Esophagus mucosa (tissue), 1 donor: ENCODE measurements at places on chromosomes 7 and 10. TPM values are rescaled to one million over a fixed set of nuclear protein-coding genes. Genes with fewer than 3 reads are reported as not detected.

DNA sequence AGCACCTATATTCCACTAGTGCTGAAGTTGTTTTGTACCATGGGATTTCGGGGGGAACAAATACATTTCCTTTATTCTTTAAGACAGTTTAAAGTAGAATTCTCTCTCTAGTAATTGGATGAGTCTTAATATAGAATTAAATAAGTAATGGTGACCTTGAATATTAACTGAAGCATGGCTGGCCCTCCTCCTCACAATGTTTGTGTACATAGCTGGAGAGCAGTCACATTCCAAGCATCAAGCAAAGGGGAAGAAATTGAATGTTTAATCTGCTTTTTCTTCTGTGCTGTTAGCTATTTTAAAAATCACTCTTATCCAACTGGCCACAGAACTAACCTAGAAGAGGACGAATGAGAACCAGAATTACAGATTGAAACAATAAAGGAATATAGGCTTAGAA is 906.9 kb downstream of the CCSER2 start:
- ATAC-seq = no peak

TAS2R41 gene
- not detected for total RNA-seq

GRCh38 chr7:133458688-133459087 is 205.8 kb downstream of the EXOC4 start:
- no peak for ATAC-seq

TUBB8 gene
- not detected for total RNA-seq

GRCh38 chr7:920351-921070 is 34.0 kb downstream of the ADAP1 start:
- no peak for ATAC-seq

DNA sequence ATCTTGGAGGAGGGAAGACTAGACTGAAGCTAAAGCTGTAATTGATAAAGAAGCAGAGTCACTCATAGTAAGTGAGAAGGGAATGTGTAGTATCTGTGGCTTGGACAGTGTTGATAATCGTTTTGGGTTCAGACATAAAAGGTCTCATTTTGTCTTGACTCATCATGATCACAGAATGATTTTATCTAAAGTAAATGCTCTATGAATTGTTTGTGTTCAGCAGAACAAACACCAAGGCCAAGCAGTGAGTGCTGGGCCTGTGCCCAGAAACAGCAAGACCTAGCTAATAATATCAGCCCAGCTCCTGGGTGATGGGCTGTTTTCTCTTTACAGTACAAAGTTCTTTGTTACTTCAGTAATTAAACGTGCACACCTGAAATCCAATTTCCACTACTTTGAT is 26.7 kb upstream of the CD36 start:
- ATAC-seq = no peak

DNA sequence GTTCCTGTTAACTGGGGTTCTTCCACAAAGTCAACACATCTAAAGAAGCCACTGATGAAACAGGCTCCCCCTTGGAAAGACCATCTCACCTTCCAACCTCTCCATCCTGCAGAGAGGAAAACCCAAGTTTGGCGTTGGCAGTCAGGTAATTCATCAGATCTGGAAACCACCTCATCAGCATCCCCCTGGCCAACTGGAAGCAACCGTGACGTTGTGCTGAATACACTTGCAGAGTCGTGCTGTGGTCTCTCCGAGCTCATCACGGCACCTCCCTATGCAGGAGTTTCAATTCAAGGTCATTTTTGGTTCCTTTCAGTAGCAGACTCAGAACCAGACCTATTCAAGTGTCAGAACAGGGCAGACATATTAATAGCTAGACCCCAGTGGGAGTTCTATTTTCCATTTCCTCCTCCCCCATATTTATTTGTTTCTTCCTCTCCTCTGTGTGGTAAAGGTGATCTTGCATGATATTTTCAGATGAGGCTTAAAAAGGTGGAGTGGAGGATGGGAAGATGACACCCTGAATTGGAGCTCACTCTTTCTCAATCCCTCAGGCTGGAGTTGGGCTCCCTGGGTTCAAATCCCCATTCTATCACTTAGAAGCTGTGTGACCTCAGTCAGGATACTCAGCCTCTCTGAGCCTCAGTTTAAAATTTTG is 149.1 kb upstream of the ADO start:
- ATAC-seq = no peak

METTL27 gene
- 1.9 TPM for total RNA-seq
